ENCODE measurements at places on chromosomes 2 and 18.

- no peak for DNase-seq
These were observed 59.3 kb downstream of the WDR75 start for GRCh38 chr2:189500456-189501160.

DNA sequence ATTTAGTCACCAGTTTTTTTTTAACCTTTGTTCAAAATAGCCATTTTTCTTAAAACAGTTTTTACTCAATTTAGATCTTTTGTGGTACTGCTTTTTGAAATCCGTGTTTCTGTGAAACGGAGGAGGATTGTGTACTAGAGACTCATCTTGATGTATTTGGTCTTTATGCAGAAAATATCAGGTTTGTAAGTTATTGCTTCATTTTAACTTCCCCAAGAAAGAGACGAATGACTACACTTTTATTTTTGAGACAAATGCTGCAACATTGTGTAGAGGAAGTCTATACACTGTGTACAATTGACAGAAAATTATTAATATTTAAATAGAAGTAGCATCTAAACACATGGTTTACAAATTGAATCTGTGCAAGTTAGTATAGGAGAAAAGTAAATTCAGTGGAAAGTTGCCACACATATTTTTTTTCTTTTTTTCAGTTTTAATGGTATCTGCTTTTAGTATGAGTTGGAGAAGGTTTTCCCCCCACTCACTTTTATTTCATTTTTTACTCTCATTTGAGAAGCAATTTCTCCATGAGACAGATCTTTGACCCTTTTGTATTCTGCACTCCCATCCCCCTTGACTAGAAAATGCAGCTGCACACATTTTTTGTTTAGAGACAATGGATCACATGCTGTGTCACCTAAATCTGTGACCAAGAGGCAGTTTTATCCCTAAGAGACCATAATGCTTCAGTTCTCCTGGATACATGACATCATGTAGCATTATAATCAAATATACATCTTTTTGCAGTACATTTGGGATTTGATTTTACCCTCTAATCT is 200.8 kb upstream of the STON1 start:
- DNase-seq: no peak

- DNase-seq: no peak
These were observed 43.4 kb upstream of the ANKRD62 start for GRCh38 chr18:12049978-12050811.

- DNase-seq: no peak
These were observed 133.3 kb upstream of the HS6ST1 start for GRCh38 chr2:128452024-128452411.

DNA sequence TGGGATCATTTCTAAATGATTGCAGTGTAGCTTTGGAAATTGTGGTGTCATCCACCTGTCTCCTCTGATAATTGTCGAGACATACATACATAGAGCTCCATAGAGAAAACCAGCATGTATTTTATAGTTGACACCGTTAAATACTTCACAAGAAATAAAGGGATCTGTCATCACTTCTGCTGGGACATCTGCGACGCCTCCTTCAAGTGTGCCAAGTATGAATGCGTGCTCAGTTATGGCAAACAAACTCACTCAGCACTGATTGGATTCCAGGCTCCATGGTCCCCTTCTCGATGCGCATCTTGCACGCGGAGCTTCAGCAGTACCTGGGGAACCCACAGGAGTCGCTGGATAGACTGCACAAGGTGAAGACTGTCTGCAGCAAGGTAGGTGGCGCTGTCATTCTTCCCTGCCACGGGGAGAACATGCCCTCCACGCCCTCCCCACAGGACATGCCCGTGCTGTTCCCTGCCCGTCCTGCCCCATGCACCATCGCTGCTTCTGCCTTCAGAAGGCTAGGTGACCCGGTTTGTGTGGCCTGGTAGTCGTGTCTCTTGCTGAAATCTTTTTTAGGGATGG is 64.1 kb downstream of the TRAPPC12 start:
- no peak for DNase-seq

GRCh38 chr2:85959826-85960225 is 71.0 kb upstream of the ST3GAL5 start:
- no peak for DNase-seq

GRCh38 chr2:237968048-237968862 is 1.4 kb downstream of the UBE2F start:
- DNase-seq: no peak

DNA sequence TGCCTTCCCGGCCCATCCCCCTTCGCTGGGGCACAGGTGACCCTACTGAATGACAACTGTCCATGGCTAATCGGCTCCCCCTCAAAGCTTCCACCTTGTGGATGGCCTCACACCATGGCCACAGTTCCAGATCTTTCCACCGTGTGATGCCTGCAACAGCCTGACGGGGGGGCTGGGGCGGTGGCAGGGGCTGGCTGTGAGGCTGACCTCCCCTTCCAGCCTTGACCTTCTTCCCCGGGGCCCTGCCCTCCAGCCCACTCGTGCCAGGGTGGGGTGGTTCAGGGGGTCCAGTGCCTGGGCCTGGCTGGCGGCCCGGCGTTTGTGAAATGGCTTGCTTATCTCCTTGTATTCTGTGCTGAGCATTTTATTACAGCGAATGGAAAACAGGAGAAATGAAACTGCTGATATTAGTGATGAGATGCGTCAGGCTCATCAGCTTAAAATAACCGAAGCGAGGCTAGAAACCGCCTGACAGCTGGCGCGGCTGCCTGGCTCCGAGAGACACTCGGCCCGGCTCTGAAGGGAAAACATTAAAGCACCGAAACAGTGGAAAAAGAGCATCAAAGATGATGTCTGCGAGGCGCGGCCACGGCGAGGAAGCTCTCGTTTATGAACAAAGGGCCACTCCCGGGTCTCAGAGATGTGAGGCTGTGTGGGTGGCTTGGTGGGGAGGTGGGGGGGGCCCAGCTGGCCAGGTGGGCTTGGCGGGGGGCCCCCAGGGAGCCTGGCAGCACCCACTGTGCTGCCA is 916 bp upstream of the PDCD1 start:
- DNase-seq: no peak

DNA sequence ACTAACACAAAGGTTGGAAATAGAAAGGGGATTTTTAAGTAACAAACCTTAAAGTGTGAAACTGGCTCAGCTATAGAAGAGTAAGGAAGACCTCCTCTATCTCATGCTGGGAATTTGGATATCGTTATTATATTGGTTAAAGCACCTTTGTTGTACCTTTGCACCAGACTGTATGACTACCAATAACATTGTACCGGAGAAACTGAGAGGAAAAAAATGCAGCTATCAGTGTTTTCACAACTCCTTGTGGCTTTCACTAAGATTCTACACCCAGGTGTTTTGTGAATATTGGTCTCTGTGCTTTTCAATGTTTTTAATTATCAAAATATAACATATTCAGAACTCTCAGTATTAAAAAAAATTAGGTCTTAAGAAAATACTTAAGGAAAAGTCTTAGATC is 48.7 kb downstream of the DTNB start:
- DNase-seq: no peak

- DNase-seq: no peak
These were observed 10.8 kb upstream of the MYO1B start for GRCh38 chr2:191234376-191234775.

GRCh38 chr2:185780890-185781289 is 42.3 kb downstream of the FSIP2 start:
- DNase-seq: no peak

DNA sequence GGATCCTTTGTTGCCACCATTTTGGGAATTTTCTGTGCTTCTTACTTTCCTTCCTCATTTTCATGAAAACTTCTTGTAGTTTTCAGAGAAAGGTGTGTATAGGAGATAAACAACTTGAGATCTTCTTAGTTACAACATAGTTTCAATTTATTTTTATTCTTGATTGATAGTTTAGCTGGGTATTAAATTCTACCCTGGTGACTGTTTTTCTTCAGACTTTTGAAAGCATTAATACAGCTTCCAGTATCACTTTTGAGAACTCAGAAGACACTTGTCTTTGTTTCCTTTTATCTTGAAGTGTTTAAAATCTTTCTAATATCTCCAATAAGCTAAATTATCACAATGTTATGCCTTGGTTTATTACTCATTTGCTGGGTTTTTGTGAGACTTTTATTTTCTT is 167.5 kb upstream of the DPP10 start:
- no peak for DNase-seq
